ENCODE measurements at places on chromosomes 3 and 15. TPM values are rescaled to one million over a fixed set of nuclear protein-coding genes. Genes with fewer than 3 reads are reported as not detected.

The CASR gene
- 0.03 TPM for polyA plus RNA-seq

The TGFBR2 gene
- 27.4 TPM for polyA plus RNA-seq

The ITIH4 gene
- polyA plus RNA-seq: 7.1 TPM

- DNase-seq: no peak
Measured at GRCh38 chr15:48550822-48551525, 94.5 kb downstream of the FBN1 start.

DNA sequence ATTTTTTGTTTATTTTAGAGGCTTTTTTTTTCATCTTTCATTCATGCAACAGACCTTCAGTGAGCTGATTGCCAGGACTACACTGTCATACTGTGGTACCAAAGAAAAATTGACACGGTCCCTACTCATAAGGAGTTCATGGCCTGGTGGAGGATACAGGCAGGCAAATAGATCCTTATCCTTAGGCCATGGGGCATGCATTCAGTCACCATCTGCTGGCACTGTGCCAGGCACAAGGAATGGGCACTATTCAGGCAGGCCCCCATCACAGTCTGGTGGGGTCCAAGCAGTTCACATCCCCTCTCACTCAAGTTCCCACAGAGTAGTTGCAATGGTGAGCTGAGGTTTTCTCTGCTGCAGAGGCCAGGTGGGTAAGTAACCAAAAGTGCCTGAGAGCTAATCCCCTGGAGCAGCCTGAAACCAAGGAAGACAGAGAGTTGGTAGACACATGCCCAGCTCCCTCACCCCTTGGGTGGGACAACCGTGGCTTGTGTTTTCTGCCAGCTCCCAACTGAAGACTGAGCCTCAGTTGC, 17.3 kb downstream of the CISH start:
- no peak for DNase-seq

- peak; percentile 35 for DNase-seq
Measured at GRCh38 chr3:57910990-57911389, 97.2 kb upstream of the FLNB start.

DNA sequence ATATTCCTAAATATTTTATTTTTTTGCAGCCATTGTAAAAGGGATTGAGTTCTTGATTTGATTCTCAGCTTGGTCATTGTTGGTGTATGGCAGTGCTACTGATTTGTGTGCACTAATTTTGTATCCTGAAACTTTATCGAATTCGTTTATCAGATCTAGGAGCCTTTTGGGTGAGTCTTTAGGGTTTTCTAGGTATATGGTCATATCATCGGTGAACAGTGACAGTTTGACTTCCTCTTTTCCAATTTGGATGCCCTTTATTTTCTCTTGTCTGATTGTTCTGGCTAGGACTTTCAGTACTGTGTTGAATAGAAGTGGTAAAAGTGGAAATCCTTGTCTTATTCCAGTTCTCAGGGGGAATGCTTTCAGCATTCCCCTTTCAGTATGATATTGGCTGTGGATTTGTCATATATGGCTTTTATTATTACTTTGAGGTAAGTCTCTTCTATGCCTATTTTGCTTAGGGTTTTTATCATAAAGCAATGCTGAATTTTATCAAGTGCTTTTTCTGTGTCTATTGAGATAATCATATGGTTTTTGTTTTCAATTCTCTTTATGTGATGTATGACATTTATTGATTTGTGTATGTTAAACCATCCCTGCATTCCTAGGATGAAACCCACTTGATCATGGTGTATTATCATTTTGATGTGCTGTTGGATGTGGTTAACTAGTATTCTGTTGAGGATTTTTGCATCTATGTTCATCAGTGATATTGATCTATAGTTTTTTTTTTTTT, 11.4 kb upstream of the SLC9A9 start:
- DNase-seq: no peak

Data from stomach (tissue), 19 donors.